ENCODE measurements at places on chromosomes 5 and 9. TPM values are rescaled to one million over a fixed set of nuclear protein-coding genes. Genes with fewer than 3 reads are reported as not detected.

DNA sequence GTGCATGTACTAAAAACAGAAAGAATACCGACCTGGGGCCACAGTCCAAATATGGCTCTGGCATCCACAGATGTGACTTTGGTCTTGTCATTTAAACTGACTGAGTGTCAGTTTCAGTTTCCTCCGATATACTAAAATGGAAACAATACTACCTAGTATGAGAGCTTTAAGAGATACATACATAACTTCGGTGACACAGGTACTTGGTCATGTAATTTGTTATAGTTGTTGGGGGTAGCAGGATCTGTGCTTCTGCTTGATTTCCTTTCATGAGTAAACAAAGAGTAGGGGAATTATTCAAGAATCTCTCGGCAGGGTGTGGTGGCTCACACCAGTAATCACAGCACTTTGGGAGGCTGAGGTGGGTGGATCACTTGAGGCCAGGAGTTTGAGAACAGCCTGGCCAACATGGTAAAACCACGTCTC is 32.1 kb downstream of the MTMR12 start:
- DNase-seq: no peak

GRCh38 chr9:132594412-132594811 is 12.0 kb downstream of the BARHL1 start:
- no peak for DNase-seq

GRCh38 chr9:100919506-100919905 is 109.0 kb upstream of the PLPPR1 start:
- DNase-seq: no peak

- no peak for DNase-seq
Observed at GRCh38 chr5:36741128-36741527, 134.7 kb downstream of the SLC1A3 start.

GRCh38 chr9:114779352-114779845 is 26.4 kb downstream of the TNFSF15 start:
- DNase-seq: peak; percentile 28

The IFNA2 gene
- not detected for total RNA-seq

- DNase-seq: no peak
Observed at GRCh38 chr9:107883496-107884124, 394.0 kb upstream of the KLF4 start.

GRCh38 chr5:141846031-141846430 is 32.2 kb downstream of the PCDH1 start:
- no peak for DNase-seq

The CDX1 gene
- total RNA-seq: not detected

The DNM1 gene
- 7.2 TPM for total RNA-seq

DNA sequence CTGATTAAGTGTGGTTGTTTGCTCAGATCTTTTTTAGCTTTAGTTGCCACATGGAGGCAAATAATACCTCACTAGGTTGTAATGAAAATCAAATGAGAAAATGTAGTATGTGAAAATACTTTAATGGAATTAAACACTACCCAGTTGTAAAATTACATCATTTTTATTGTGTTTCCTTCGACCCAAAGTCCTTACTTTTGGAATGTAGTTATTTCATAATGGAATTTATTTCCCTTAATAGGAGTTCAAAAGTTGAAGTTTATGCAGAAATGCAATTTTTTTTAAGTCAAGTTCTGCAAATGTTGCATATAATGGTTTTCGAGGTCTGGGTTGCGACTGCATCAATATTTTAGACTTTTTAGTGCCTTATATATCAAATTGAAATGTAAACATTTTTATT is 31.0 kb downstream of the TNPO1 start:
- no peak for DNase-seq

The ADCY2 gene
- 5.0 TPM for total RNA-seq

DNA sequence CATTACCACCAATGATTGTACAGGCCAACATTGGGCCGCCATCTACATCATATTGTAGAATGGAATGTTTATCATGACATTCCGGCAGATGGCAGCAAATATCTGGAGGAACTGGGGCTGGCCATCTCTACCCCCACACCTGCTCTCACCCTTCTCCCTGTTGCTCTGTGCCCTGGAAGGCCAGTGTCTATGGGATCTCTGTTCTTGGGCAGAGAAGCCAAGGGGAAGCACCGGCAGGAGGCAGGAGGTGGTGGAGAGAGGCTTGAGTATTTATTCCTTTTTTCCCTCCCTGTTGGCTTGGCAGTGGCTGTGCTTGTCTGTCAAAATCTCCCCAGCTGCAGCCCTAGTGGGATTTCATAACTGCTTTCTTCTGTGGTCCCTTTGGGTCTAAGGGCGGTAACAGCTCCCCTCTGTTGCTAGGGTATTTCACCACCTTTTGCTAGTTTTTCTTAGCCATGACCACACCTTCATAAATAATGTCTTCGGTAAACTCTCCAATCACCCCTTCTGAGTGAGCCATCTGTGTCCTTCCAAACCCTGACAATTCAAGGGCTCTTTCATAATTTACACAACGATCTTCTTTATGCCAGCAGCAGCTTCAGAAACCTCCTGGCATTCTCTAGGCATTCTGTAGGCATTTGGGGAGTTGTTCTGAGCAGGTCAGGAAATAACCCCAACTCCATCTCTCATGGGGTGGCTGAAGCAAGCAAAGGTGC is 225.8 kb downstream of the MELK start:
- no peak for DNase-seq

The PDE8B gene
- 59.8 TPM for total RNA-seq

The OR1J2 gene
- not detected for total RNA-seq

The IFNK gene
- total RNA-seq: not detected

GRCh38 chr5:39328731-39329130 is 35.6 kb downstream of the C9 start:
- no peak for DNase-seq

Data from thoracic aorta (tissue), 2 donors.